ENCODE measurements at places on chromosomes 6 and 20. TPM values are rescaled to one million over a fixed set of nuclear protein-coding genes. Genes with fewer than 3 reads are reported as not detected.

The BMP6 gene
- 5.9 TPM for total RNA-seq

The HM13 gene
- total RNA-seq: 57.6 TPM

The GPR6 gene
- not detected for total RNA-seq

The SNAP91 gene
- not detected for total RNA-seq

The TRIM40 gene
- total RNA-seq: 0.51 TPM

The GHRH gene
- not detected for total RNA-seq

The VSTM2L gene
- 0.79 TPM for total RNA-seq

The MYT1 gene
- total RNA-seq: 6.5 TPM

The ATP6V1G2 gene
- total RNA-seq: 0.17 TPM

The SNX14 gene
- 79.1 TPM for total RNA-seq

The CEP57L1 gene
- total RNA-seq: 22.1 TPM

The MYL9 gene
- 5.4 TPM for total RNA-seq

The CYB5R4 gene
- 5.0 TPM for total RNA-seq

The TNFAIP3 gene
- total RNA-seq: 8.0 TPM

The POU3F2 gene
- total RNA-seq: not detected

The TINAG gene
- total RNA-seq: not detected

The BACH2 gene
- 3.7 TPM for total RNA-seq

The BNIP5 gene
- total RNA-seq: not detected

The CARMIL1 gene
- 1.4 TPM for total RNA-seq

The SLC17A3 gene
- total RNA-seq: 1.6 TPM

The FOXS1 gene
- 0.51 TPM for total RNA-seq

The GPX6 gene
- total RNA-seq: not detected

The KCNQ5 gene
- total RNA-seq: 0.17 TPM

The PRICKLE4 gene
- 1.4 TPM for total RNA-seq

Measured in liver (tissue), 10 donors.